ENCODE measurements at places on chromosomes 5 and 9.

DNA sequence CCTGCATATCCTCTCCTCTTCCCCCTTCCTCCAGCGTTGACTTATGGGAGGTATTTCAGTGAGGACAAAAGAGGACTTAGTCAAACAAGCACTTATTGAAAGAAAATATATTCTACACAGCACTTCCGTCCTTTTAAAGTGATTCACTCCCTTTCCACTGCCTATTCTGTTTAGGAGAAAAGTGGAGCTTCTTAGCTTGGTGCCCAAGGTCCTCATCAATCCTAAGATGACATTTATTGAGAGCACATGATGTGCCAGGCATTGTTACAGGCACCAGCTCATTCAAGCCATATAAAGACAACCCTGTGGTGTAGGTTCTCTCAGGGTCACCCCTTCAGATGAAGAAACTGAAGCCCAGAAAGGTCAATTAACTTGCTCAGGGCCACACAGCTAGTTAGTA, 95.9 kb downstream of the KCNIP1 start:
- DNase-seq, result no peak

DNA sequence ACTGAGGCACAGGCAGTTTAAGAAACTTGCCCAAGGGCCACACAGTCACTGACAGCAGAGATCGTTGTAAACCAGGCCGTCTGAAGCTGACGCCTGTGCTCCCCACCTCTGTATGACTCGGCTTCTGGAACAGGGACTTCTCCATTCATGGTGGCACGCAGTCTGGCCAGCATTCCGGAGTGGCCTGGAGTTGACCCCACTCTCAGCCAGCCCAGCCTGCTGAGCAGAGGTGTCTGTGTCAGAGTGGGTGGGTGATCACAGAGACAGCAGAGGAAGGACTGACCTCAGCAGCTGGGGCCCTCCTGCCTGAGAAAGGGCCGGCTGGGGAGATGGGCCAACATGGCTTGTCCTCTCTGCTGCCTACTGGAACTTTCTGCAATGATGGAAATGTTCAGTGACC, 12.6 kb downstream of the LRSAM1 start:
- DNase-seq, result no peak

DNA sequence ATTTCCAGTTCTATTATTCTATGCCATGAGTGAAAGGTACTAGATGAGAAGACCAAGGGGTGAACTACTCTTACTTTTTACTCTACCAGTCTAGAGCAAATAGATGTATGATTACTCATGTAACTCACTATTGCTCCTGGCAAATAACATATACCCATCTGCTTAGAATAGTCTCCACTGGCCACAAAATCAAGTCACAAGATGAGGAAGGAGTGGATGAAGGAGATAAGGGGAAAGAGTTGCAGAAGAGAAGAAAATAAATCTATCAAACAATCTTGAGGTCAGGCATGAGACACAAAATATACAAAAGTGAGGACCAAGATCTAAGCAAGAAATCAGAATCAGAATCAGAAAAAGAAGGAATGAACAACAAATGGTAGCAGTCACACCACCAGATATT, 13.7 kb upstream of the NR4A3 start:
- DNase-seq, result no peak

GRCh38 chr5:22250528-22250927, 602.6 kb downstream of the CDH12 start:
- no peak for DNase-seq

GRCh38 chr5:57805732-57806131, 323.1 kb upstream of the ACTBL2 start:
- no peak for DNase-seq

- DNase-seq, result no peak
Measured at GRCh38 chr9:130893341-130894101, 3.1 kb downstream of the QRFP start.

GRCh38 chr5:32027717-32028458, 146.2 kb downstream of the GOLPH3 start:
- DNase-seq, result no peak

- no peak for DNase-seq
Measured at GRCh38 chr5:150058480-150059126, 27.8 kb downstream of the CSF1R start.

GRCh38 chr5:33997331-33997983, 10.4 kb downstream of the AMACR start:
- DNase-seq, result no peak

- peak; percentile 29 for DNase-seq
Measured at GRCh38 chr9:19464764-19465585, 56.2 kb downstream of the ACER2 start.

DNA sequence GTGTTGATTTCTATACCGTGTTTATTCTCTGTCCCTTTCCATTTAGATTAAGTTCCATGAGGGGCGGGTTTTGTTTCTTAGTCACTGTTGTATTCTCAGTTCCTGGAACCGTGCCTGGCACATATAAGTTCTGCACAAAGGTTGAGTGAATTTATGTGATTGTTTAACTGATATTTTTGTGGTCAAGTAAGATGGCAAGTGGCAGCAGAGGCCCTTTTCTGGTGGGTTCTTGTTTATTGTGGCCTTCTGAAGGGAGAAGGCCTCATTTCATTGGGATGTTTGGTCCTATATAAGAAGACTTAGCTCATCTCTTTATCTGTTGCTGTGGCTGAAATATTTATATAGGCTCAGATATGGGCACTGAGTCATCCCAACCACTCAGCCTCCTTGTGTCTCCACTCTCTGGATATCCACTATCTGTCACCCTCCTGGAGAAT, 262.5 kb downstream of the PSAT1 start:
- DNase-seq, result no peak

- no peak for DNase-seq
Measured at GRCh38 chr9:127209948-127210640, 54.5 kb upstream of the GARNL3 start.

GRCh38 chr5:145557345-145557744, 277.8 kb downstream of the PRELID2 start:
- DNase-seq, result no peak

GRCh38 chr9:20732118-20732517, 48.1 kb downstream of the FOCAD start:
- no peak for DNase-seq

DNA sequence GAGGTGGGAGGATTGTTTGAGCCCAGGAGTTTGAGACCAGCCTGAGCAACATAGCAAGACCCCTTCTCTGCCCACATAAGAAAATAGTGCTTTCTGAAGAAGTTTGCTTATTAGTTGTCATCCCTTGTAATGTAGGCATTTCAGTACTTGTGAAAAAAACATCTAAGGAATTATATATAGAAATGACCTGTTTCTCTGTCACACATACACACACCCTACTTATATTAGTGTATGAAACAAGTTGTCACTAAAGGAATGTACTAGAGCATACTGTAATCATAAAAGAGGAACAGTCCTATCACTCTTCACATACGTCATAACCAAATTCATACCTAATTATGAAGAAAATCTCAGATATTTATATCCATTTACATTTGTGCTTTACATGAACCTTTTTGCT, 122.0 kb downstream of the NIPBL start:
- no peak for DNase-seq
